Fibroblast of the conjunctiva (primary cell): ENCODE measurements at places on chromosomes 2 and 18.
A peak's percentile ranks its signal among the peaks of the same experiment; 100 is the strongest.

DNA sequence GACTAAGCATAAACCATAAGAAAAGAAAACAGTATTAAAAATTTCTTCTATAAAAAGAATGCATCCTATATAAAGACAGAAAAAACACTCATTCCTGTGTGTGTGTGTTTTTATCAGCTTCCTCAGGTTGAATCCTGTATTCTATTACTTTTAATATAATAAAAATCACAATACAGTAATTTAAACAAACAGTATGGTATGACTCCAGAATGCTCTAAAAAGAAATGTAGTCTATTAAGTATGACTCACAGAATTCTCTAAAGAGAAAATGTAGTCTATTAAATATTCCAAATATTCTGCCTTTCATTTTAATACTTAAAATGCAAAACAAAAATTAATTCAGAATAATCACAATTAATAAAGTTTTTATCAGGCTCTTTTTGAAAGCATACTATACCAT lies 19.8 kb downstream of the CCDC88A start:
- no peak for DNase-seq

GRCh38 chr18:59915606-59916005 lies 15.8 kb downstream of the PMAIP1 start:
- no peak for DNase-seq

- no peak for DNase-seq
Observed at GRCh38 chr2:63051042-63051794, 588 bp downstream of the OTX1 start.

DNA sequence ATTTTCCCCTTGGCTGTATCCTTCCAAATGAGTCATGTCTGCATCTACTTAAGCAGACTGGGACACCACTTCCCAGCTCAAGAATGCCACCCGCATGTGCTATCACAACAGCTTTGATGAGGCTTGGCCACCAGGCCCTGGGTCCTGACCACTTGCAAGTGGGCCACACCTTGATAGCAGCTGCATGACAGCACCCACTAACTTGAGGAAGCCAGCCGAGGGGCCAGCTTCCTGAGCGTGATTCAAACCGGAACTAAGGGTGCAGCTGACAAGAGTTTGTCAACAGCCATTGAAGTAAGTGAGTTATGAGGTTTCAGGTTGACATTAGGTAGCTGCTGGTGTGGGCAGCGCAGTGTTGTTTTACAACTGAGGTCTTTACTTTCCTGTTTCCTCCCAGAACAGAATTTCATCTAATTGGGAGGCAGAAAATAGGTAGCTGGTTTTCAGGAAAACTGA lies 54.4 kb downstream of the EPHA4 start:
- peak; percentile 38 for DNase-seq

DNA sequence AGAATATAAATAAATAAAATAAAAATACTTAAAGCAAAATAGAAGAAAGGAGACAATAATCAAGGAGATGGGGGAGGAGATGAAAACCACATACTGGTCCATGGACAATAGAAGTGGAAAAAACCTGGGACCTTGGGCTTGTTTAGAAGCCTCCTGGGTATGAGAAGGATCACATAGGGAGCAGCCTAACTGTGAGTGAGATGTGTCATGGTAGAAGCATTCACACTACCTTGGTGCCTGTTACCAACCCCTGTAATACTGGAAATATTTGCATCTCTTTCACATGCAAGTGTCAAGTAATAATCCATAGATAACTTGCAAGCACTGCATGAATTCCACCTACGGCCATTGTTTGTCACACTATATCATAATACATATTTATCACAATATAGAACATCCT lies 23.2 kb upstream of the RNF103 start:
- no peak for DNase-seq

- no peak for DNase-seq
Observed at GRCh38 chr18:3388323-3388722, 61.6 kb upstream of the TGIF1 start.

DNA sequence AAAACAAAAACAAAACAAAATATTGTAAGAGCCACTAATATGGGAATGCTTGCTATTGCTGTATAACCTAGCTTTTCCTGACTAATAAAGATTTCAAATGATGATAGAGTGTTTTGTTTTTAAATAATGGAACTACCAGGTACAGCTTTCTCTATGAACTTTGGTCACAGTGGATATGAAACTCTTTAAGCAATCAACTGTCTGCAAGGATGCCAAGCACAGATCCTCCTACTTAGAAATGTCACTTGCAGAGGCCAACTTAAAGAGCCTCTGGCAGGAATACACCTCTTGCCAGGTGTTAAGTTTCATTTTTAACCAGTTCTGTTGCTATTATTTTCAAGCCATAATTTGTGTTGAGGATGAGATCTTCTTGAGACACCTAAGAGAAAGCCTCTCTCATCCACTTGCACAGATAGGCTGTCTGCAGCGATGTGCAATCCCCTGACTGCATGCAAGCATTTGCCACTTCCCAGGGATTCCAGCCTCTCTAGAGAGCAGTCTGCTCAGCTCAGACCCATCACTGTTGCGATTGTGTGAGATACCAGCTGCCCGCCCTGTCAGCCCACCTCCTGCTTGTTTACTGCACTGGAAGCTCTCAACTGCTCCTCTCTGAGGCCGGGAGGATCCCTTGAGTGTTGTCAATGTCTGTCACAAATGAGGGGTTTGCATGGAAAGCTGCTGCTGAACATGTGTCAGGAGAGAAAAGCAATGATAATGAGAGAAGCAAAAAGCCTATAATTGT lies 86.1 kb upstream of the SCG2 start:
- no peak for DNase-seq

- no peak for DNase-seq
Observed at GRCh38 chr2:3493615-3494007, 25.7 kb downstream of the ADI1 start.

DNA sequence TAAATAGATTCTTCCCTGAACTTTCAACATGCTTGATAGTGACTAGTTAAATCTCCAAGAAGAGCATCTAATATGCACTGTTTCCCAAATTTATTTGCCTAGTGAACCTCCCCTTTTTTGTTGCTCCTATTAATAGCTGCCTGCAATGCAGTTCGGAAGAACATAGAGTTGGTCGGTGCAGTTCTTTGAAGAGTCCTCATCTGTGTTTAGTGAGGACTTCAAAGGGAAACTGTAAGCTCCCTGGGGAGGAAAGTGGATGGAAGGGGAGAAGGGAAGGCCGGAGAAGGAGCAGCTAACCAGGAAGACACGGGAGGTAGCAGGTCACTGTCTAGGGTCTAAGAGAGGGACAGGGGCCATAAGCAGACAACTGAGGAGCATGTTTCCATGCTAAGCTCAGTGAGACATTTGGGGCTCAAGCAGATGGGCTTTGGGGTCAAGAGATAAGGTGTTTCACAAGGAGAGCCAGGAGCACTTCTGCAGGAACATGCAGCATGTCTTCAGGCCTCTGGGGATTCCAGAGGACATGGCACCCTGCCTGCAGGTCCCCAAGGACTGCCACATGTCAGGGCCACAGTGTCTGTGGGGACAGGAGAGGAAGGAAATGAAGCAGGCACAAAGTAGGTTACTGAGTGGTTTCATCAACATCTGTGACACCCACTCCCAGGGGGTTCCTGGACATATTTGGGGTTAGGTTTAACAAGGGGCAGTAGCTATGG lies 48.7 kb upstream of the ANXA4 start:
- DNase-seq = no peak

DNA sequence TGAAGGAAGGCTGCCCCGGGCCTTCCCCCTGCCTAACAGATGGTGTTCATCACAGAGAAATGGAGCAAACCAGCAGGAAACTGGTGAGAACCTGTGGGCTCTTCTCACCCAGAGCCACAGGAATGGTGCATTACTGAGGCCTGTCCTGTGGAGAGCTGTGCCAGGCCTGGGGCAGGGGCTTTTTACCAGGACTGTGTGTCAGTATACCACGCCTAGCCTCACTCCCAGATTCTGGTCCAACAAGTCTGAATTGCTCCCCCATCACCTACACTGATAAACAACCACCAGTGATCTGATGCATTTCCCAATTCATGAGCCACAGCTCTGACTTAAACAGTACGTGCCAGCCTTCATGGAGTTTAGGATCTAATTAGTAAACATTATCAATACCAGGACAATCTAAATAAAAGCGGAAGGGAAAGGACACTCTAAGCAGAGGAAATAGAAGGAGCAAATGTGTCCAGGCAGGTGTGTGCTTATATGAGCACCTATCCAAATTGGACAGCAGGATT lies 8.9 kb upstream of the DGUOK start:
- no peak for DNase-seq

- DNase-seq = no peak
Observed at GRCh38 chr2:223618172-223619035, 16.2 kb upstream of the SCG2 start.

DNA sequence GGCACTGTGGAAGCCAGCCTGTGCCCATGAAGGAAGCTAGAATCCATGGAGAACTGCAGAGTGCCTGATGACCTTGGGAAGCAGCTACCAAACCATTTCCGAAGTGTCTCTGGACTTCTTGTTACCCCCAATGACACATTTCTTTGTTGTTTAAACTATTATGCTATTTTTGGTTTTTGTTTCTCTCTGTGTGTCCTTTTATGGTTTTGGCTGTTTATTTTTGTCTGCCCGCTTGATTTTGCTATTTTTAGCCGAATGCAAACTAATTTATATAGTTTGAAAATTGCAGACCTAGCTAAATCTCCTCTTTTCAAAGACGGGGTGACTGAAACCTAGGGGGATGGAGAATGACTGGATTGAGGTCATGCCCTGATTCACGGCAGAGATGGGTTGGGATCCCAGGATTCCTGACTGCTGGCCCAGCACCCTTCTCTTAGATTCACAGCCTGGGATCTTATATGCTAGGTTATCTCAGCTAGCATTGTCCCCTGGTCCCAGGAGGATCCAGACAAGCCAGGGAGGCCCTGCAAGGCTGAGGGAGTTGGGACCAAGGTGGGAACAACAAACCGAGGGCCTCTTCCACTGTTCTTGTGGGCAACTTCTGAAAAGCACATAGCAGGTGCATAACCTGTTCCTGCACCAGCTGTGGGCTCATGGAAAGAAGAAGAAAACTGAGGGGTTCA lies 116.3 kb upstream of the HAAO start:
- DNase-seq = no peak

DNA sequence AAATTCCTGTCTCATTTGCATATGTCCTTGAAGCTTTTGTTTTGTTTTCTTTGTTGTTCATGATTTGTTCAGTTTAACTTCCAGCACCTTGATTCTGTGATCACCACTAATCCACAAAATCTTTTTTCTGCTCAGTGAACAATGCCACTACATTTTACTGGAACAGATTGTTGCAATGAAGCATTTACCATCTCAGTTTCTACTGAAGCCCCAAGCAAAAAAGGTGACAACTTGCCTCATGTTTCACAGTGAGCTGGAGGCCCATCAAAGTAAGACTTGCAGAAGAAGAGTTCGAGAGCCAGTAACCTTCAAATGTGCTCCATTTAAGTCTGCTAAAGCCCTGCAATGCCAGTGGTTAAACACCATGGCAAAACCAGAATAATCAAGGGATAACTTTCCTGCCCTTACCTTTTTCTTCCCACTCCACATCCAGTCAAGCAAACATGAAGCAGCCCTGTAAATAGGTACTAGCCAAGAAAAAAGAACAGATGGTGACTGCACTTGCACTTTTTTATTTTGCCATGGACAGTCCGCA lies 25.7 kb upstream of the PDE1A start:
- DNase-seq = no peak

DNA sequence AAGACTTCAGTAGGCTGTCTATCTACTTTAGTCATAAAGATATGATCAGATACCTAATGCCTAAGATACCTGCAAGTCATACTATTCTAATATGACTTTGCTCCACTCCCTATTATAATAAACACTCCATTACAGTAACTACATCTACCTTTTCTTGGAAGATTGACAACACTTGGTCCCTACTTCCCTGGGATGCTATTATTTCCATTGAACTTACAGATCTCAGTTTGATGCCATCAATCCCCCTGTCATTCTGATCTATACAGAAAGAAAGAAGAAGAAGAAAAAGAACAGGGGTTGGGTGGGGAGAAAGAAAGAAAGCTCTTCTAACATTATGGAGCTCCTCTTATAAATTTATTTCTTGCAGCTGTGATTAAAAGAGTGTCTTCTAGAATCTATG lies 889.1 kb upstream of the NRXN1 start:
- no peak for DNase-seq

DNA sequence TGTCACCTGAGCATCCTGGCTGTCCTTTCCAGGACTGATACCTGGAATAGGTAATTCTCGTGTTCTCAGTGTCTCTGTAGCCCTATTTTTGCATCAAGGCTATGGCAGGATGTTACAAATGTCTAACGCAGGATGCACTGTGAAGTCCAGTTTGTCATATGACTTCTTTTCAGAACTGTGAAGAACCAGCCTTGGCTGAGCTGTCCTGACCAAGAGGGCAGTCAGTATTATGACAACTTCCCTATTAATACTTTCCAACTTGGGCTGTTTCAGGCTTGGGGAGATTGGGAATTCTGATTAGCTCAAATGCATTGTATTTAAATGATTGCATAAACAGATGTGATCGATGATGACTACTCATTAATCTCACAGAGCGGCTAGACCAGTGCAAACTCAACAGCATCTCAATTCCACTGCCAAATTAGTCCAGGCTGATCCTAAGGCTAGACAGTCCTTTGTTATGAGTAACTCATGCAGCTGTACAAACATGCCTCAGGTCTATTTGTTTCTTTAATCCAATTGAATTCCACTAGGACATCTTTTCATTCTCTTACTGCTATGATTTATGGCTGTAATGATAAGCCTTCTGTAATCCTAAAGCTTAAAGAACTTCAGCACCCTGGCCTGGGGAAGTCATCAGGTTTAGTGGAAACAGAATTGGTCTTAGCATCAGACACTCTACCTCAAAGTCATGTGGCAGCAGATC lies 331.6 kb downstream of the KCNS3 start:
- DNase-seq = peak; percentile 28

DNA sequence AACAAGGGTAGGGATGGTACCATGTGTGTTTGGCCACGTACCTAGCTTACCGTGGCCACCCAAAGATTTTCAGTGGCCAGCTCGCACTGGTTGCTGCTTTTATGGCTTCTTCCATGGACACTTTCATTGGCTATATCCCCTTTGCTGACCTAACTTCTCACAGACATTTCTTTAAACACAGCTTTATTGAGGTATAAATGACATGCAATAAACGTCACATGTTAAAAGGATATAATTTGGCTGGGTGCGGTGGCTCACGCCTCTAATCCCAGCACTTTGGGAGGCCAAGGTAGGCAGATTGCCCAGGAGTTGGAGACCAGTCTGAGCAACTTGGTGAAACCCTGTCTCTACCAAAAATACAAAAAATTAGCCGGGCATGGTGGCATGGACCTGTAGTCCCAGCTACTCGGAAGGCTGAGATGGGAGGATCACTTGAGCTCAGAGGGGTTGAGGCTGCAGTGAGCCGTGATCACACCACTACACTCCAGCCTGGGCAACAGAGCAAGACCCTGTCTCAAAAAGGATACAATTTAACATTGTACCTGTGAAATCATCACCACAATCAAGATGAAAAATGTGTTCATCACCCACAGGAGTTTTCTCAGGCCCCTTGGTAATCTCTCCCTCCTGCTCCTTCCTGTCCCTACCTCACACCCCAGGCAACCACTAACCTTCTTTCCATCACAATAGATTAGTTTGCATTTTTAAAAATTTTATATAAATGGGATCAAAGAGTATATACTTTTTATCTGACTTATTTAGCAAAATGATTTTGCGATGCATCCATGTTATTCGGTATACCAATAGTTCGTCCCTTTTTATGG lies 127.8 kb upstream of the PPP1CB start:
- DNase-seq = no peak

- DNase-seq = no peak
Observed at GRCh38 chr2:219486380-219486959, 12.2 kb upstream of the GMPPA start.

- peak; percentile 71 for DNase-seq
Observed at GRCh38 chr2:130336877-130337734, 5.6 kb upstream of the IMP4 start.

GRCh38 chr18:44709307-44710126 lies 28.8 kb downstream of the SETBP1 start:
- no peak for DNase-seq
